ENCODE measurements at places on chromosomes 13 and 19.

- DNase-seq = no peak
These were observed 200.2 kb downstream of the MTUS2 start for GRCh38 chr13:29020314-29020713.

DNA sequence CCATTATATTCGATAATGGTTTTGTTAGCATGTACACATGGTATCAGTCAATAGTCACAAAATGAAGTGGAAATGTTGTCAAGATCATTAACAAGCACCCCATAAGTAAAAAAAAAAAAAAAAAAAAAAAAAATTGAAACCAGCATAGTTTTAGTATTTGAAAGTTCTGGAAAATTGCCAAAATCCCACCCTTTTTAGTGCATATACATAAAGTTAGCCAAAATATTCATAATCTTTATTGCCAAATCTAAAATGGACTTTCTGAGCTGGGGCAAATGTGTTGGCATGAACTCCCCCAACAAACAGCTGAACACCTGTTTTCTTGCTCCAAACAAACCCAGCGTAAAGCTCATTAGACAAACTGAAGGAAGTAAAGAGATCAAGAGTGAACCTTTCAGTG is 73.9 kb downstream of the MZT1 start:
- no peak for DNase-seq

- DNase-seq = no peak
These were observed 2.3 kb downstream of the MATK start for GRCh38 chr19:3783660-3784584.

- DNase-seq = no peak
These were observed 115.0 kb downstream of the ZNF536 start for GRCh38 chr19:30487178-30487577.

- DNase-seq = no peak
These were observed 14.7 kb downstream of the CDX2 start for GRCh38 chr13:27954406-27954851.

DNA sequence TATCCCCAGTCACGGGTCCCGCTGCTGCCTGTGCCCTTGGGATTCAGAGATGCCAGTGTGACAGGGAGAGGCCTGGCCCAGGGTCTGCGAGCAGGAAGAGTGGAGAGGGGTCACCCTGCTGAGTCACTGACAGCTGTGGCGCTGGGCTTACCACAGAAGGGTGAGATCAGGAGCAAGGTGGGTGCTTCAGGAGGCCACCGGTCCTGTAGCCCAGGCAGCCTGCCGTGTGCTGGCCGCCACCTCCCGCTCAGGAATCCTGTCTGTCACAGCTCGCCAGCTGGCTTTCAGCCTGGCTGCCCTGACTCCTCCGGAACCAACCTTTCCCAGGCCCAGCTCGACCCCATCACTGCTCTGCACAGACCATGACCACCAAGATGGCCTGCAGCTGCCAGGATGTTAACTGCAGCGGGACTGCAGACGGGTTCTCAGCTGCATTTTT is 25.3 kb downstream of the NAXD start:
- DNase-seq = no peak

- DNase-seq = no peak
These were observed 40.8 kb downstream of the GGACT start for GRCh38 chr13:100547791-100548201.

DNA sequence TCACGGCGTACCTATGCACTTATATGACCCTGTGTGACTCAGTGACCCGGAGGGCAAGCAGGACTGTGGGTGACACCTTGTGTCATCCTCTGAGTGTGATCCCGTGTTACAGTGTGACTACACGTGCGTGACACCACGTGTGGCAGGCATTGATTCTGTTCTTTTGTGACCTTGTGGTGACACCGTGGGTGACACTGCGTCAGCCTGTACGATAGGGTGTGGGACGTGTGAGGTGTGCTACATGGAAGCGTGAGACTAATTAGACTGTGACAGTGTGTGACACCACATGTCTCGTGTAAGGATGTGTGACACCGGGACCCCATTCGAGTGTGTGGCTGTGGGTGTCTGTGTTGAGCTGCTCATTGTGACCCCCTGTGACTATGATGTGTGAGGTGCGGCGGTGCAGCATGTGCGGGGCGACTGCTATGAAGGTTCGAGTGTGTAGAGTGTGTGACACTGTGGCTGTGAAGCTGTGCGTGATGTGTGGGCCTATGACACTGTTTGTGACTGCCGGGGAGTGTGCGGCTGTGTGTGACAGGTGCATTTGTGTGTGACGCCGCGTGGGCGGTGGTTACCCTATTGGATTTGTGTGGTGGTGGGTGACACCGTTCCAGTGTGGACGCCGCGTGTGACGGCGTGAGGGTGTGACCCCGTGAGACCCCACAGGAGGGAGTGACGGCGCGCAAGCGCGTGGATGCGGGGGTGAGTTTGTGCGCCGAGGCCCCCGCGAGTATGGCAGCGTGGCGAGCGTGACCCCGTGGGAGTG is 399 bp upstream of the SPTBN4 start:
- DNase-seq = peak; percentile 18

DNA sequence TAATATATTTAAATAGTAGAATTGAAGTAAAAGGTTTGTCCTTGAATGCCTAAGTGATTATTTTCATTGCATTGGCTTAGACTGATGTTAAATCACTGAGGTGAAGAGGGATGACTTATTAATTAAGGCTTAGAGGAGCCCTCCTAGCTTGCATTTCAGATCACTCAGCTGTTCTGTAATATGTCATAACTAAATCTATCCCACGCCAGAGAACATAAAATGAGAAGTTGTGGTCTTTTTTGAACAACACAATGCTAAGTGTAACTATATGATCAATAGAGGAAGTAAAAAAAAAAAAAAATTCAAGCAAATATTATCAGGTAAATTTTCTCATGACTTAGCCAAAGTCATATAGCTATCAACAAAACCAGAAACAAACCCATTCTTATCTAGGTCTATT is 752.2 kb downstream of the GPC5 start:
- no peak for DNase-seq

DNA sequence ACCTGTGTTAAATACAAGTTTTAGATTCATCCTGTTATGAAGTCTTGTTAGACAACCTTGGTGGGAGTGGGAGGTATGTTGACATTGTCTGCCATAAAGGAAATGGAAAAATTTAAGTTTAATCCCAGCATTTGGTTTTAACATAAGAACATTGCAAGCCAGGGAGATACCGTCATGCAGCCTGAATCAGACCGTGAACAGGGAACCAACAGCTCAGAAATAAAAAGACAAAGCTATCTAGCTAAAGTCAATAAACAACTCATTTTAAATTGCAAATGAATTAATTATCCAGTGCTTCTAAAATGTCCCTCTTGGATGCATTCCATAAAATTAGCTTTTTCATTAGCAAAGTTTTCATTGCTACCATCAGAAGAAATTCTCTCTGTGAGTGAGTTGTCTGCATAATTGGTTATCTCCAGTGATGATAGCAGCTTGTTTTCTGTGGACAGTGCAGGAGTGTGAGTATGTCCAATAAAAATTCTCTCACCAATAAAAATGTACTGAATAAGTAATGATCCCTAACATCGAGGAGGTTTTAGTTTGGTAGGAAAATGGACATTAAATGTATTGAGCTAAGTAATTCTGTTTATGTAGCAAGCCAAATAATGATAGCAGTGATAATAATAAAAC is 170.6 kb upstream of the TMTC4 start:
- DNase-seq = no peak

GRCh38 chr19:39438270-39438934 is 2.7 kb upstream of the RPS16 start:
- DNase-seq = no peak

DNA sequence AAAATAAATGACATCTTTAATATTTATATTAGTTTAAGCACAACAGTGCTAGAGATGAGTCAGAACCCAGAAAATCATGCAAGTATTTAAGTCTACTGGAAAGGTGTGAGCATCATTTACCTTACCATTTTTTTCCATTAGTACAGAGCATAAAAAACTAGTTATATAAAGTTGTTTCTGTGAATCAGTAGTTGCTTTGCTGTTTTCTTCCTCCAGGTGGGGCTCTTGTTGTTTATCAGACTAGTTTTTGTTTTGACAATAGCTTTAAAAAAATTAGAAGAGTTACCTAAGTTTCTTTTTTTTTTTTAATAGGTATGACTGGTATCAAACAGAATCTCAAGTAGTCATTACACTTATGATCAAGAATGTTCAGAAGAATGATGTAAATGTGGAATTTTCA is 12.7 kb downstream of the SUGT1 start:
- no peak for DNase-seq

DNA sequence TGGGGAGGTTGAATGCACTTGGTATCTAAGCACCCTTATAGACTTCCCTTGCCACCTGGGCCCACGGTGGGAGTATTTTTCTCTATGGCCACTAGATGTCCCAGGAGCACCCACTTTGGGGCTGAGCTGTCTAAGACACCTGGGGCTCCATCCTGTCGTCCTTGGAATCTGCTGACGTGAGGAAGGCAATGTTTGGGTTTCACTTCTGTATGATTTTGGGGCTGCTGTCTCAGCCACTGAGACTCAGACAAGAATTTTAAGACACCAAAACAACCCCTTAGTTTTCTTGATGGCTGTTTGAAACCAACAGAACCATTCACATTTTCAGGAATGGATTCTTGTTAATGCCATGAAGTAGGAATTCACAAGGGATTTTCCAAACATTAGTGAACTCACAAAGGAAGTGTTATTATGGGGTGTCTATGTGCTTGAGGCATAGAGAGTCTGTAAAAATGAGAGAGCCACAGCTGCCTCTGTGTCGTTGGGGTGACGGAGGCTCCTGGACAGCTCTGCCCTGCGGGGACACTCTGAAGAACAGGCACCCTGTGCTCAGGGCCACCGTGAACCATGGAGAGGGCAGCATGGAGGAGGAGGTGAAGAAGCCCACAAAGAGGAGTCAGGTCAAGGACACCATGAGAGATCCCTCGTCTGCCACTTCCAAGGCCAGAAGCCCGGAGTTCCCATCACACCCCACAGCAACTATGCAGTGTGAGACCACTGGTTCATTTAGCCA is 106.8 kb upstream of the SPATA13 start:
- peak; percentile 18 for DNase-seq

- DNase-seq = peak; percentile 45
These were observed 18.5 kb downstream of the SLC27A1 start for GRCh38 chr19:17488593-17489391.

DNA sequence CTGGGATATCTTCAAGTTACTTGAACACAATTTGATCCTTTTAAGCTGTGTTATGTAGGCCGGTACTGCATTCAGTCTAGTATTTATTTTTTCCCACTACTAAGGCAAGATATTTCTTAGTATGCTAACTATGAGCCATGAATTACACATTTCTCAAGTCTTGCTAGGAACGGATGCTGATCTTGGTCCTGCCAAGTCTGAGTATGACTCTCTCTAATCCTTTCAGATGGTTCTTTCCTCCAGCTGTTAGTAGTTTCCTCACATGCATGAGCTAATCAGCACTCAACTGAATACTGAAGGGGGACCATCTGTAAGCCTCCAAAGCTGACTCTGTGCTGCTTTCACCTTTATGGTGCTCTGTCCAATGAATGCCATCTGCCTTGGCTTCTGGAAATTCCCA is 460.3 kb downstream of the KCTD12 start:
- no peak for DNase-seq

GRCh38 chr19:6690160-6690885 is 20.4 kb upstream of the TNFSF14 start:
- DNase-seq = no peak

- DNase-seq = no peak
These were observed 1225.7 kb upstream of the MIR17HG start for GRCh38 chr13:90121784-90122183.

GRCh38 chr19:33132021-33132420 is at the start of gene WDR88:
Gene WDR88 (plus strand): TSS chr19:33132114. CDS start chr19:33132170, 56 bp downstream.
- no peak for DNase-seq

DNA sequence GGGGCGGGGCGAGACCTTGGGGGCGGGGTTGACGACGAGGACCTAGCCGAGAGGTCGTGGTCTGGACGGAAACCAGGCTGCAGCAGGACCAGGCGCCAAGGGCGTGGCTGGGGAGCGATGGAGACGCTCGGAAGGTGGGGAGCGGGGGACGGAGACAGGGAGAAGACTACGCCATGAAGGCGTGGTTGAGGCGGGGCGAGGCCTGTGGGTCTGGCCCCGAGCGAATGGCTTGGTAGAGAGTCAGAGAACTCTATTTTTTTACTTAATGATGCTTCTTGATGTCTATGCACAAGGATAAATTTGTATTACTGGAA is 674 bp upstream of the FBXL12 start:
- DNase-seq = no peak

GRCh38 chr13:79287939-79288795 is 117.9 kb downstream of the RBM26 start:
- no peak for DNase-seq

DNA sequence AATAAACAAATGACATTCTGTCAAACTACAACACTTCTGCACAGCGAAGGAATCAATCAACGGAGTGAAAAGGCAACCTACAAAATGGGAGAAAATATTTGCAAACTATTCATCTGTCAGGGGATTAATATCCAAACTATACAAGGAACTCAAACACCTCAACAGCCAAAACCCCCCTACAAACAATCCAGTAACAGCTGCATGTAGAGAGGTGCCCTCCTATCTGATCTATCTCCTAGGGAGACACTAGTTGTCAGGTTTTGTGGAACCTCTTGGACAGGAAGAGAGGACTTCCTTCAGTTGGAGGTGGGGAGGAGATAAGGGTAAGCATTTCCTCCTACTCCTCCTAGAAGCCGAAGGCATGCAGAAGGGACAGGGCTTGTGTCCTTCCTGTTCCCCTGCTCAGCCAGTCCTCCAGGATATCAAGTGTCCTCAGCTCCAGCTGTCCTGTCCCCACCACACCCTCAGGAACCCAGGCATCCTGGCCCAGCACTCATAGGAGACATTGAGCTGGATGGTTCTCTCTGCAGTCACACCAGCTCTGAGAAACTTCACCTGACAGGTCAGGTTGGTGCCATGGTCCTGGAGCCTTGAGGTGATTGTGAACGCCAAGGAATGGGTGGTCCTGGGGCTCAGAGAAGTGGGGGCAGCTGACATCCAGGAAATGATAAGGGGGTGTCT is 9.8 kb upstream of the SIGLEC8 start:
- no peak for DNase-seq

- no peak for DNase-seq
These were observed 357.9 kb downstream of the KLF12 start for GRCh38 chr13:73776151-73776785.

DNA sequence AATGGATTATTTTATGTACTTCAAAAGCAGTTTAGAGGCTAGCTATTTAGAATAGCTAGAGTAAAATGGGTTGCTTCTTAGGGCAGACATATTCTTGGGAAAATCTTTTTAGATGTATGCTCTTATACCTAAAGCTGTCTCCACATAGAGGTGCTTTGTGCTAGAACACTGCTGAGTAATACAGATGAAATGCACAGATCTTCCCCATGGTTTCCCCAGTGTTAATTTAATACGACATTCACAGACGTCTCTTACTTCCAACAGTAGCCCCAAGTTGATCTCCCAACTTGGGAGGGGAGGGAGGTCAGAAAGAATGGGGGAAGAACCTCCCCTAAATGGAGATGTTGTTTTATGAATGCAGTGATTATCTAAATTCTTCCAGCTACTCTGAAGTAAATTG is 16.9 kb downstream of the NALCN start:
- no peak for DNase-seq

Measured in stimulated activated CD8-positive, alpha-beta memory T cell treated with anti-CD3 and anti-CD28 coated beads, Interleukin-7, amount 100 ng/mL, for 1 hour (primary cell).